ENCODE measurements at places on chromosomes 11 and 22.
A peak's percentile ranks its signal among the peaks of the same experiment; 100 is the strongest.

DNA sequence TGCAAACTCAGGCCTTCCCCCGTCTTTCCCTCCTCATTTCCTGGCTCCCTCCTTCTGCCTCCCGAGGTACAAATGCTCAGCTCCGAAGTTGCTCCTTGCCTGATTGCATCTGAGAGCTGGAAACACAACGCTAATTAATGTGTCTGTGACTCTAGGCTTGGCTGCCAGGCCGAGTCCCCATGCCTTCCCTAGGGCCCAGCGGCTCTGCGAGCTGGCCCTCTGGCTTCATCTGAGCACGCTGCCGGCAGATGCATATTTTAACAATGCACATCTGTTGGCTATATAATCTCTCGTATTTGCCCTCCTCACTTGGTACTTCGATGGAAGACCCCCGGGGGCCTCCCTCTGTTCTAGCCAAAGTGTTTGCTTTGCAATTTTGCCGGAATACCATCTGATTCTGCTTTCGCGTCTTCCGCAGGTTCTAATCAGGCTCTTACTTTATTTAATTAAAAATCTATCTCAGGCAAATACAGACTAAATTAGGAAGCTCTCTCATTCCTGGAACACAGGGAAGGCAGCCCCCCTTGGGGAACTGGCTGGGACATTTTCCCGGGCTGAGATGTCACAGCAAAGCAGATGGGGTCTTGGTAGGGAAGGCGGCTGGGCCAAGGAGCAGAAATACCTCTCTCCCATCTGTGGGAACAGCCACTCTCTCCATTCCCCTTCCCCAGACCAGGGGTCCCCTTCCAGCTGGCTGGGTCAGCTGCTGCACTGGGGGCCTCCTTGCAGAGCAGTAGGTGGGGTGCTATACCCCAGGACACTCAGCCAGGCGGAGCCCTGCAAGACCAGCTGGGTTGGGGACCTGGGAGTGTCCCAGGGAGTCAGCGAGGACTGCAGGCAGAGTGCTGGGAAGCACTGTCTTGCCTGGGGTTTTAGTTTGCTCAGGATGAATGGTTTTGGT lies 162.8 kb downstream of the ST3GAL4 start:
- H3K4me1 ChIP-seq, result no peaks in the 10 kb centered on the region
- no peak for DNase-seq
- no peaks in the 10 kb centered on the region for H3K36me3 ChIP-seq
- H3K27me3 ChIP-seq, result no peaks in the 10 kb centered on the region
- no peak overlapping the region for H3K4me3 ChIP-seq

GRCh38 chr11:94183251-94183885 lies 54.7 kb downstream of the PANX1 start:
- DNase-seq, result no peak
- no peaks in the 10 kb centered on the region for H3K27me3 ChIP-seq
- H3K4me1 ChIP-seq, result no peaks in the 10 kb centered on the region
- no peak overlapping the region for H3K4me3 ChIP-seq

- DNase-seq, result no peak
- H3K27ac ChIP-seq, result no peak overlapping the region
- H3K4me3 ChIP-seq, result no peak overlapping the region
- no peaks in the 10 kb centered on the region for H3K4me1 ChIP-seq
- H3K27me3 ChIP-seq, result peaks cover 4% of the 10 kb centered on the region
- no peaks in the 10 kb centered on the region for H3K36me3 ChIP-seq
Observed at GRCh38 chr11:83736684-83737083, 450.5 kb upstream of the CCDC90B start.

- peak; percentile 50 for DNase-seq
- H3K27me3 ChIP-seq, result peaks cover under 1% of the 10 kb centered on the region
- H3K4me1 ChIP-seq, result peaks cover 32% of the 10 kb centered on the region
- H3K27ac ChIP-seq, result no peak overlapping the region
Observed at GRCh38 chr22:22721681-22722354, 77.4 kb downstream of the GGTLC2 start.

GRCh38 chr11:100581318-100581717 lies 105.8 kb upstream of the ARHGAP42 start:
- H3K27me3 ChIP-seq, result no peaks in the 10 kb centered on the region
- H3K27ac ChIP-seq, result no peak overlapping the region
- no peak overlapping the region for H3K4me3 ChIP-seq
- H3K4me1 ChIP-seq, result no peaks in the 10 kb centered on the region
- no peak for DNase-seq

DNA sequence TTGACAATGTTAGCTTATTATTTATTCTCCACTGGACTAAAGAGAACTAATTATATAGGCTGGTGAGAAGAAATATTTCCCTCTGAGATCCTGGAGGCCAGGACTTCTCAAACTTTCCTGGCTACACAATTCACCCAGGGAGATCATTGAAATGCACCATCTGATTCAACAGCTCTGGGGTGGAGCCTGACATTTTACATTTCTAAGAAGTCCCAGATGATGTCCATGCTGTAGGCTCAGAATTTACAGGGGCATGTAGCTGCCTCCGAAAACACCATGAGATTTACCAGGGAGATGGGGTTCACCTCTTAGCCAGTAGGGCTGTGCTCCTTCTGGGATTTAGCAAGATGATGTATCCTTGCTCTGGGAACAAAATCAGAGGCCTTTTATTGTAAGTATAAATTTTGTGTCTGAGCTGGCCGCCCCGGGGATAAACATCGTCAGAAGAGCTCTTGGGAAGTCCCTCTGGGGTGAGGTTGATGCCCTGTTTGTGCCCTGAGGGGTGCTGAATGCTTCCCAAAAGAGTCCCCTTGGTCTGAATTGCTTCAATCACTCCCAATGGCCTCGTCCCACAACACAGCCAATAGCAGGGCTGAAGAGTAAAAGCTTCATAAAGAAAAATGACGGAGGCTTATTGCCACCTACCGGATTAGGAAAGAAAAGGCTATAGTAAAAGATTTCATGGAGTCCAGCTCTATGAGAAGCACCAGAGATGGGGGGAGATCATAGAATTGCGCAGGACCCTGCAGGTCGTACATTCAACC lies 33.4 kb upstream of the API5 start:
- DNase-seq, result no peak
- H3K4me3 ChIP-seq, result no peak overlapping the region
- H3K36me3 ChIP-seq, result no peaks in the 10 kb centered on the region

DNA sequence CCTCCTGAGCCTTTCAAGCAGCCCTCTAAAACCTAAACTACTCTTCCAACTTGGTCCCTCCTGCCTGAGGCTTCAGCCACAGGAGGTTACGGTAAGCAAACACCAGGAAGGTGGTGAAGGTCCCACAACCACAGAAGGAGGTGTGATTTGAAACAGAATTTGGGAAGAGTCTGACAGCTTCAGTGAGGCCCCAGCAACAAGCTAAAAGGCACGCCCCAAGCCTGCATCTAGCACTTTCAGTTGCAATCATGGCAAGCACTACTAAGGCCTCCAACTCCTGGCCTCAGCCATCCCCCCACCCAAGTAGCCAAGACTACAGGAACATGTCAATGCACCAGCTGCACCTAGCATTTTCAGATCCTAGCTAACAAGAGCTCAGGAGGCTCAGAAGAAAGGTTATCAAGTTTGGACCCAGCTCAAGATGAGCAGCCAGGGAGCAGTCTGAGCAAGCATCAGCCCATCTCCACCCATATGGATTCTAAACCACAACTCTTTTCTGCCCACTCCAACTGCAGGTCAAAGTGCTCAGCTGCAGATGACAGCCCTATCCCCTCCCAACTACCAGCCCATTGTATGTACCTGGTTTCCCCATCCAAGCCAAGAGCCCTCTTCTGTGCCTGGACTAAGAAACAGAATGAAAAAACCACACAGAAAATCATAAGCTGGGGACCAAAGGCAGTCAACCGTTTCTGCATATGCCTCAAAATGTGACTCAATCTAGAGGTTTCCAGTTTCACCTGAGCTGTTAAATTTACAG lies 10.4 kb upstream of the AHNAK start:
- H3K36me3 ChIP-seq, result peaks cover 31% of the 10 kb centered on the region
- DNase-seq, result peak; percentile 88
- no peaks in the 10 kb centered on the region for H3K27me3 ChIP-seq
- peaks cover 95% of the 10 kb centered on the region for H3K4me1 ChIP-seq
- peak overlapping the region; percentile 99 for H3K27ac ChIP-seq

DNA sequence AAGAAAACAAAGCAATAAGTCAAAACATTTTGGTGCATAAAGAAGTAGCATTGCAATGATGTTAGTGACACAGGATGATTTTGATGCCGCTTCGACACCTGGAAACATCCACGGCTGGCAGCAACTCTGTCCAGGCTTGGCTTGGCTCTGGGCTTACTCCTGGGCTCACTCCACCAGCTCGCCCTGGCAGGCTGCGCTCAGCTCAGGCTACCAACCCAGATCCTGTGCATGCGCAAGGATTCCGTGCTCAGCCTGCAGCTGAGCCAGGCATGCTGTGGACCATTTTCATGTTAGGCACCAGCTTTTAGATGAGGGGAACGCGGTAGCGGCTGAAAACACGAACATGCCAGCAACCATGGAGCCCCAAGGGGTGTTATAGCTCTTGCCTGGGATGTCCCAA lies 66.0 kb downstream of the SLC25A17 start:
- H3K27me3 ChIP-seq, result peaks cover 7% of the 10 kb centered on the region
- no peak for DNase-seq
- no peaks in the 10 kb centered on the region for H3K36me3 ChIP-seq
- no peak overlapping the region for H3K4me3 ChIP-seq
- no peak overlapping the region for H3K27ac ChIP-seq

Data from activated CD4-positive, alpha-beta memory T cell treated with anti-CD3 and anti-CD28 coated beads, Interleukin-2, amount 10 ng/mL, durations not matched to agents 7 days and 5 days (primary cell).